ENCODE measurements at places on chromosomes 16 and 17.

DNA sequence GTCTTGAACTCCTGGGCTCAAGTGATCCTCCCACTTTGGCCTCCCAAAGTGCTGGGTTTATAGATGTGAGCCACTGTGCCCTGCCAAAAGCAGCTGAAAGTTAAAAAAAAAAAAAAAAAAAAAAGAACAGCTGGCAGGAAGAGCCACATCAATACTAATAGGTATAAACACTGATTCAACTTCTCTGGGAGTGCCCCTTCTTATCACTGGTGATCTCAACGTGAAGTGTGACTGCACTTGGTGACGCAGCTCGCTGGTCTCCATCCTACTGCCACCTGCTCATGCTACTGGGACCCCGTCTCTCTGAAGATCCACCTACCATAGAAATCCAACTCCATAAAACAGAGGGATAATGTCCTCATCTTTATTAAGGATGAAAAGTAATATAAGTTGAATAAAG is 40.8 kb downstream of the RNF157 start:
- DNase-seq = no peak

DNA sequence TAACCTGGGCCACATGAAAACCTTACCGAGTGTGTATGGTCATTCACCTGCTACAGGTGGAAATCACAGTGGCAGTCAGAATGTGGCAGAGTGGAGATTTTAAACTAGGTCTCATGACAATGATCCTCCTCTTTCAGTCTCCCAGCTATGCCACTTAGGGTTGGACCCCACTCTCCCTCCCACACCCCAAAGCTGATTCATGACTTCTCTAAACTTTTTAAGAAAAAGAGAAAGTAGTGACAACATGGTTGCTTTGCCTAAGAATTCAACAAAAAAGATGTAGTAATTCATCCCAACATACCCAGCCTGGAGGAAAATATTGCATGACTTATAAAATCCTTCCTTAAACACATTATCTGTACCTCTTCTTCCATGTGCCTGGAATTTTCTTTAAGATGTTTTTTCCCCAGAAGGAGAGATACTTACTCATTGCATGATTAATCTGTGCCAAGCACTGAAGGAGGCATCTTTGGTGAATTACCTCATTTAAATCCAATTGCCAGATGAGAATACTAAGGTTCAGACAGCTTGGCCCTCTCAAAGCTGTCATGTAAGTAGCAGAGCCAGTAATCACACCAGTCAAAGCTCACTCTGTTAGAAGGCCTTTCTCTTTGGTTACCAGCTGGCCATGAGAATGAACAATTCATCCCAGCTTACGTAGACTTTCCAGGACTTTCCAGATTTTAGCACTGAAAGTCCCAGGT is 119.9 kb downstream of the COPRS start:
- peak; percentile 6 for DNase-seq

DNA sequence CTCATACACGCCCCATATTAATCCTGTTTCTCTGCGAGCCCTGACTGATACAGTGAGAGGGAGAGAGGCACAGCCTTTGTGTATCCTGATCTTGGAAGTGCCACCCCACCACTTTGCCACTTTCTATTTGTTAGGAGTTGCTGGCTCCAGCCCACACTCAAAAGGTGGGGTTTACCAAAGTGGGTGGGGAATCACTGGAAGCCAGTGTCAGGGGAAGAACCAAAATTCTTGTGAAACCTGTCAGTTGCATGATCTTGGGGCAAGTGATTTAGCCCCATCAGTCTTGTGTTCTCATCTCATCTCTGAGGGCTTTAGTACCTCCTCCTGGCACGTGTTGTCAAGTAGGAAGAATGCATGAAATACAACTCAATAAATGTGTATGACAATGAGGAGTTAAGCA is 119.5 kb downstream of the SOX9 start:
- DNase-seq = no peak

GRCh38 chr17:43438626-43439025 is 39.8 kb downstream of the ARL4D start:
- no peak for DNase-seq

- no peak for DNase-seq
Measured at GRCh38 chr17:14458724-14459123, 157.8 kb downstream of the HS3ST3B1 start.

GRCh38 chr16:82999711-83000110 is 372.9 kb downstream of the CDH13 start:
- DNase-seq = no peak

DNA sequence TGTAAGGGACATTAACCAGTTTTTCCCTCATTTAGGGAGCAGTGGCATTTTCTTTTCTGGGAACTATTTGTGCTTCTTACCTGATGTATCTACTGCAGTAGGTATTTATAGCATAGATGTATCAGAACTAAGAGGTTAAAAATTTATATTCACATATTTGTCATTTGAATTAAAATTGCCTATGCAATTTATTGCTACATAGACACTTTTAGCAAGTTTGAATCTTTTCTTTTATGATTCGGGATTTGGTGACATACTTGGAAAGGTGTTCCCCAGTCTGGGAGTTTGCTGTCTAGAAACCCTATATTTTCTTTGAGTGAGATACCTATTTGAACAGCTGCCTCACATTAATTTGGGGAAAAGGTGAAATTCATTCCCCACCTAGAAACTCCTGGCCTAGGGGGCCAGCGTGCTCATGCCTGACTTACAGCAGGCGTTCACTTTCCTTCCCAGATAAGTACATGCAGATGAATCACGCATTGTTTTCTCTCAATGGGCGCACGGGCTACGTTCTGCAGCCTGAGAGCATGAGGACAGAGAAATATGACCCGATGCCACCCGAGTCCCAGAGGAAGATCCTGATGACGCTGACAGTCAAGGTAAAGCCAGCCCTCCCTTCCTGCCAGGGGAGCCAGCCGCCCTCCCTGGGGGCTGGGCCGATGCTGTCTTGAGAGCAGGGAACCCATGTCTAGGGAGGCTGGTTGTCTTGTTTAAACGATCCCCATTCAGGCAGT is 73.8 kb downstream of the SDR42E1 start:
- no peak for DNase-seq

- peak; percentile 7 for DNase-seq
Measured at GRCh38 chr16:67246756-67247191, 507 bp downstream of the FHOD1 start.

DNA sequence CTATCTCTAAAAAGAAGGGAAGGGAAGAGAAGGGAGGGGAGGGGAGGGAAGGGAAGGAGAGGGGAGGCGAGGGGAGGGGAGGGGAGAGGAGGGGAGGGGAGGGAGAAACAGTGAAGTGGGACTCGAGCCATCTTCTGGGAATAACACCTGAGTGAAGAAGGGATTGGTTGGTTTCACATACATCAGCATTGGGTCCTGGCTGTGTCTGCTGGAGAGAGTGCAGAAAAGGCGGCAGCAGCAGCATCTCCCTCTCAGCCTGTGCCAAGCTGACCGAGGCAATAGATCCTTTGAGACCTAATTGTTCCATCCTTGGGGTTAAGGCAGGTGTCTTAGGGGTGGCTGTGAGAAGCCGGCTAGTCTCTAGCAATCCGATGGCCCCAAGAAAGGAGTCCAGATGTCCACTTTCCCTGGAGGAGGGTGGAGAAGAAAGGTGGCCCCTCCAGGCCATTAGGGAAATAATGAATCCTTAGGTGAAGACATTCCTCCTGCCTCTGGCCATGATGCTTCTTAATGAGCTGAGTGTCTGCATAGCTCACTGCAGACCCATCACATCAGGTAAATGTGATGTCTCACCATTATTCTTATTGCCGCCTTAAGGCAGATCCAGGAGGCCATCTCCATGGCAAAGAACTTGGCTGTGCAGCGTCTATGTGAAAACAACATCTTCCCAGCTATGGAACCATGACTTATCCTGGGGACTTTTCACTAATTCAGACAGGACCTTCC is 71.6 kb downstream of the WIPI1 start:
- no peak for DNase-seq

GRCh38 chr17:61284174-61284573 is 115.5 kb upstream of the TBX2 start:
- peak; percentile 79 for DNase-seq

DNA sequence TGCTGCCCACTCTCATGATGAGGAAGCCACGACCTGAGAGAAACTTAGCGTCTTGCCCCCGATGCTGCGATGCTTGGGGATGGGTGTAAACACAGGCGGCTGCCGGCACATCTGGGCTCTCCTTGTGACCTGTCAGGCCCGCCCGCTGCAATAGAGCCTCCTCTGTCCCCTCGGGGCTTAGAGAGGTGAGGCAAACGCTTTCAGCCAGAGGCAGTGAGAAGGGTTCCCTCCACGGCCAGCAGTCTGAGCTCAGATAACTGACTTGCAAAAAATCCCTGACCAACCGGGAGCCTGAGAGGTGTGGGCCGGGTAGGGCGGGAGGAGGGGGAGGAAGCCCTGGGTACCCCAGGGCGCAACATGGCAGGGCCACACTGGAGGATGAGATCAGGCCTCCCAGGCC is 260.6 kb downstream of the C16orf95 start:
- DNase-seq = no peak

DNA sequence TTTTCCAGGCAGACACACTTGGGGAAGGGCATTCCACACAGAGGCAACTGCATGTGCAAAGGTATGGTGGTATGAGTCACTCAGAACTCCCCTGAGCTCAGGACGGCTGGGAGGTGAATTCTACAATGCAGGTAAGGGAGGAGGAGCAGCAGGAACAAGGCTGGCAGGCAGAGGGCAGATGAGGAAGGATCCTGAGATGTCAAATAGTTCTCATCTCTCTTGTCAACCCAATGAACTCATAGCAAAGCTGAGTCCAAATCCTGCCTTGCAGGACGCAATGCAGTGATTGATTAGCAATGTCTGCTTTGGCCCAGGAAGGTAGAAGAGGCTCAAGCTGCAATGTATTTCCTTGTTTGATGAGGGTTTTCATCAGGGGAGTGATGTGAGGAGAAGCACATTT is 243.5 kb downstream of the XYLT1 start:
- no peak for DNase-seq

GRCh38 chr17:41548844-41549595 is 20.9 kb upstream of the KRT19 start:
- peak; percentile 82 for DNase-seq

DNA sequence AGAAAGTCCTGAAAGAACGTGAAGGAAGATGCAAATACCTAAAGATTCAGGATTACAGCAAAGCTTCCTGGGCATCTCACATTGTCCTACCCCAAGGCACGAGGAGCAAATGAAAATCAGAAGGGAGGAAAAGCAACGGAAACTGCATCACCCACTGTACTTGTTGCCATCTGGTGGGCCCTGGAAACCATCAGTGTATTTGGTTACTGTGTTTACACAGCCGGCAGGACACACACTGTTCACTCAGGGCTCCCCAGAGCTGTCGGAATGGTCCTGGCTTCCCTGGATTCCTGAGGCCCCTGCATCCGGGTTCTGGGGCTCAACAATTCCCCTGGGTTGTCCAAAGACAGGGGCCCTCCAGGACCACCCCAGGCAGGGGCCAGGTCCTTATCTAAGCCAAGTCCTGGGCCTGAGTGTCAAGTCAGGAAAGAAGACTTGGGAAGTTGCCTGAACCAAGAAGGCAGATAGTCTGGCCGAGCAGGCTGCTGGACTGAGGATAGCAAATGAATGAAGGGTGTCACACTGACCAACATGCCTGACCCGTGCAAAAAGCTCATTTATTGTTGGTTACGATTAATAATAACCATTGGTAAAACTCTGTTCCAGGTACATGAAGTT is 52.8 kb downstream of the SOX9 start:
- DNase-seq = no peak

GRCh38 chr17:62823111-62823893 is 15.2 kb upstream of the MARCHF10 start:
- peak; percentile 81 for DNase-seq

- DNase-seq = no peak
Measured at GRCh38 chr17:78174870-78175642, 6.7 kb downstream of the SYNGR2 start.

DNA sequence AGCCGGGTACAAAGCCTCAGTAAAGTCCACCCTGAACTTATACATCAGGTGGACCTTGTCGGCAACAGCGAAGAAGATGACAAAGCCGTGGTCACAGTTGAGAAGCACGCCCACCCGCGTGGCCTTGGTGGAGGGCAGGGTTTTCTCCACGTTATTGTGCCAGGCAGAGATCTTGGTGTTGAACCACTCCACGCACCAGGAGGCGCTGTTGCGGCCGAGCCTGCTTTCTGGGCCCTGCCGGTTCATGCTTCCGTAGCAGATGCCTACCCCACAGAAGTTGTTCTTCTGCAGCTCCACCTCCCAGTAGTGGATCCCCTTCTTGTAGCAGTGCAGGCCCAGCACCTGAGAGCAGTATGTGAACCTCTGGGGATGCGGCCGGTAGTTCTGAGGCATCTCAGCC is 22.1 kb downstream of the TRIM25 start:
- no peak for DNase-seq

DNA sequence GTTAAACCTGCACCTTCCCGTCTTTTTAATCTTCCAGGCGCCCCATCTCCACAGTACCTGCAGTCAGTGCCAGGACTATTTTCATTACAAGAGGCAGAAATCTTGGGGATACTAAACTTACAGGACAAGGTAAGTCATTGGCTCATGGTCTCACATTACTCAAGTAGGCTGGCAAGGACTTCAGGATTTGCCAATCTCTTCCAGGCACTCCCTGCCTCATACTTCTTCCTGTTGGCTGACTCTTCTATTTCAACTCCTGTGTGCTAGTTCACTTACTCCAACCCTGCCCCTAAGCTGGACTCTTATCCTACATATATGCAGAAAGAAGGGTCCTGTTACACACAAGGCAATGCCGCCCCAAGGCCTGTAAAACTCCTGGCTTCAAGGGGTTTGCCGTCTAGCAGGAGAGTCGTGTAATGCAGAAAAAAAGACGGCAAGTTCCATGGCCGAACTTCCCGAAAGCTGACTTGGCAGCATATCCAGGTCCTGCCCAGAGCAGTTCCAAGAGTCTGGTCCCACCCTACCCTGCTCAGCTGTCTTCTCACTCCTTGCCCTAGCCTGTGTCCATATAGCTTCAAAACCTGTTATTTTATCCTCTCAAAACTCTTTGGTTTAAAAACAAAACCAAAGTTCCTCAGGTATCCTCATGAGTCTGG is 14.8 kb downstream of the ERN1 start:
- DNase-seq = no peak

DNA sequence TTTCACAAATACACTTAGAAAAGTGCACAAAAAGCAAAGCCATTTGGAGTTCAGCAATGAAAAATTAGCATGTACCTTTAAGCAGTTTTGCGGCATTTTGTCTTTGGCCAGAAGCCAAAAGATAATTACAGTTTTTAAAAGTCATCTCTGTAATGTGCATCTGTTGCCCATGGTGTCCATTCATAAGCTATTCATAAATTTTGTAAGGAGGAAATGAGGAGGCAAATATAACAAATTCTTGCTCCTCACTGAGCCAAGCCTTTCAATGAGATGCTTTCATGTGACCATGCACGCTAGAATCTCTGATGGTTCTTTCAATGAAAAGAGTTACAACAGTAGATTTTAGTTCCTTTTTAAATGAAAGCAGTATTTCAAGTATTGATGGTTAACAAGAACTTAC is 247.1 kb upstream of the MON1B start:
- DNase-seq = no peak

Data from RCC 7860 (cell line).